ENCODE measurements at places on chromosomes 16 and 17. TPM values are rescaled to one million over a fixed set of nuclear protein-coding genes. Genes with fewer than 3 reads are reported as not detected.

Gene GRIN2A
- not detected for total RNA-seq

Gene KCNG4
- not detected for total RNA-seq

Gene KRTAP4-4
- total RNA-seq: not detected

Gene TSNAXIP1
- 0.51 TPM for total RNA-seq

Gene CMIP
- 76.9 TPM for total RNA-seq

Gene NAT9
- 55.3 TPM for total RNA-seq

Gene SLC16A6
- total RNA-seq: 3.1 TPM

Gene ABI3
- total RNA-seq: 28.5 TPM

GRCh38 chr16:23863511-23864422 lies 28.0 kb downstream of the PRKCB start:
- peak; percentile 30 for DNase-seq

GRCh38 chr17:7915179-7915610 lies 894 bp downstream of the RNF227 start:
- no peak for DNase-seq

DNA sequence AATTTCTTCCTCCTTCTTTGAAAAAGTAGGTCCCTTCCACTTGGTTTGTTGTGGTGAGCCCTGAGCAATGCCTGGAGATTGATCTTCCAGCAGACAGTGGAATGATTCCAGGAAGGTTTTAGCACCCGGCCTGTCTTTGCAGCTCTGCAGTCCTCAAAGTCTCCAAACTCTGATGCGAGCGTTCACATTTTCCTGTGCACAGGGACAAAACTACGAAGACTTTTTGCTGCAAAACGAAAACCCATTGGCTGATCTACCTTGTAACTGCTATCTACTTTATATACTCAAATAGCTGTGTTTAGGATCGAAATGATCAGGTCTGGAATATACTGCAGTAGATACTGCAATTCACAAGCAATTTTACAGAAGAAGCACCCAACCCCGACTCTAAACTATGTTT lies 21.7 kb downstream of the G6PC1 start:
- no peak for DNase-seq

GRCh38 chr16:27650073-27650701 lies 100.2 kb downstream of the KATNIP start:
- no peak for DNase-seq

DNA sequence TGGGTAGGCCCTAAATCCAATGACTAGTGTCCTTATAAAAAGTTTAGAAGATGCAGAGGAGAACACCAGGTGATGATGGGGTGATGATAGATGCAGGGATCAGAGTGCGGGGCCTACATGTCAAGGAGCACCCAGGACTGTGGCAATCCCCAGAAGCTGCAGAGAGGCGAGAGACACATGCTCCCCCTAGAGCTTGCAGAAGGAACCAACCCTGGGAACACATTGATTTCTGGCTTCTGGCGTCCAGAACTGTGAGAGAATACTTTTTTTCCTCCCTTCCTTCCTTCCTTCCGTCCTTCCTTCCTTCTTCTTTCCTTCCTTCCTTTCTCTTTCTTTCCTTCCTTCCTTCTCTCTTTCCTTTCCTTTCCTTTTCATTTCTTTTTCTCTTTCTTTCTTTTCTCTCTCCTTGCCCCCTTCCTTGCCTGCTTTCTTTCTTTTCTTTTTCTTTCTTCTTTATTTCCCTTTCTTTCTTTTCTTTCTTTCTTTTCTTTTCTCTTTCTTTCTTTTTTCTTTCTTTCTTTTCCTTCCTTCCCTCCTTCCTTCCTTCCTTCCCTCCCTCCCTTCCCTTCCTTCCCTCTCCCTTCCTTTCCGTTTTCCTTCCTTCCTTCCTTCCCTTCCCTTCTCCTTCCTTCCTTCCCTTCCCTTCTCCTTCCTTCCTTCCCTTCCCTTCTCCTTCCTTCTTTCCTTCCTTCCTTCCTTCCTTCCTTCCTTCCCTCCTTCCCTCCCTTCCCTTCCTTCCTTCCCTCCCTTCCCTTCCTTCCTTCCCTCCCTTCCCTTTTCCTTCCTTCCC lies 134.3 kb downstream of the HAPSTR1 start:
- DNase-seq: no peak

GRCh38 chr17:80220736-80221215 lies 549 bp downstream of the SLC26A11 start:
- DNase-seq: no peak

DNA sequence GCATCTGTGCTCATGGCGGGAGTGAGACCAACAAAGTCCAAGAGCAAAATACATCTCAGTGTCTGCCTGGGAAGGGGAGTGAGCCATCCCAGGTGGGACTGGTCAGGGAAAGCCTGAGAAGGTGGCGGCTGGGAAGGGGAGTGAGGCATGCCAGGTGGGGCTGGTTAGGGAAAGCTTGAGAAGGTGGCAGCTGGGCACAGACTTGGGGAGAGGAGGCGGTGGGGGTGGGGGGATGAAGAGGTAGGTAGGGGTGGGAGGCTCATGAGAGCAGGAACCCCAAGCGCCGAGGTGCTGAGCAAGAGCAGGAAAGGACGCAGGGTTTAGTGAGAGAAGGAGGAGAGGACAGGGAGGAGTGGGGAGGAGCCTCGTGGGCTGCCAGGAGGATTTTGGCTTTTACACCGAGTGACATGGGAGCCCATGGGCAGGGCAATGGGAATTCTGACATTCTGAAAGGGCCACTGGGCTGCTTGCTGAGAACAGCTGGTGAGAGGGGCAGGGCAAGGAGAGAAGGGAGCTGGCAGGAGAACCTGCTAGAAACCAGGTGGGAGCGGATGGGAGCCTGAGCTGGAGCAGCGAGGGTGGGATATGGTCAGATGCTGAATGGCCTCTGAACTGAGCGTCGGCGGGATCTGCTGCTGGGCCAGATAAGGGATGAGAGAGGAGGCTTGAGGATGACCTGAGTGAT lies 256.1 kb upstream of the RPL38 start:
- DNase-seq: no peak

GRCh38 chr16:31429796-31430195 lies 1.6 kb upstream of the COX6A2 start:
- DNase-seq: no peak

DNA sequence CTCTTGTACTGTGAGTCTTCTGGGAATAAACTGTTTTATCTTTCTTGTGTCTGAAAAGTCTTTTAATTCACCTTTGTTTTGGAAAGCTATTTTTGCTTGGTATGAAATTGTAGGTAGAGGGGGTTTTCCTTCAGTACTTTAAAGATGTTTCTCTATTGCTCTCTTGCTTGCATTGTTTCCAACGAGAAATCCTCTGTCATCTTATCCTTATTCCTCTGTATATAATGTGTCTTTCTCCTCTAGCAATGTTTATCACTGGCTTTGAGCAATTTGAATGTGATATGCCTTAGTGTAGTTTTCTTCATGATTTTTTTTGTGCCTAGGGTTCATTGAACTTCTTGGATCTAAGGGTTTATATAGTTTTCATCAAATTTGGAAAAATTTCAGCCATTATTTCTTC lies 96.3 kb downstream of the CDK5R1 start:
- no peak for DNase-seq

DNA sequence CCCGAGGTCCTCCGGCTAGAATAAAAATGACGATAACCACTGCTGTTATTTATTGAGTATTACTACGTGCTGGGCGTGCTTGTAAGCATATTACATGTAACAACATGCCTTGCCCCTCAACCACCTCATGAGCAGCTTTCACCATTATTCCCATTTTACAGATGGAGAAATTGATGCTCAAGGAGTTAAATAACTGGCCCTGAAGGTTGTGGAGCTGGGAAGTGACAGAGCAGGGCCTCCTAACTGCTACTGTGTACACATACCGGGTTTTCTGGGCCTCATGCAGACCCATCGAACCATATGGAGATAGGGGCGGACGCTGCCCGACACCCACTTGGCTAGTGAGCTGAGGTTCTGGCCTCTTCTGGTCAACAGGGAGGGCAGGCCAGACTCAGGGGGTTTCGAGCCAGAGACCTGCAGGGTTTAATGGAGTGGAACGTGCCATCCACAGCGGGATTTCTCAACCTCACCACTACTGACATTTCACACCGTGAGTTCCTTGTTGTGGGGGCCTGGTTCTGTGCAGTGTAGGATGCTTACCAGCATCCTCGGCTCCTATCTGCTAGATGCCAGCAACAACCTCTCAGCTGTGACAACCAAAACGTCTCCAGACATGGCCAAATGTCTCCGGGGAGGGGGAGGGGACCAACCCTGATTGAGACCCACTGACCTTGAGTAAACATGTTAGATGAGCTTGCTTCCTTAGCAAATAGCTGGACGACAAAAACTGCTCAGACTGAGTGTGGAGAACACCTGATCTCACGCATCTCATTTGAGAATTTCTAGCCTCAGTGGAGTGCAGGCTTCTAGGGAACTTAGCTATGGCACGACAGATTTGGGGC lies 432.0 kb downstream of the SLC39A11 start:
- no peak for DNase-seq

GRCh38 chr17:9566067-9566466 lies 9.6 kb downstream of the STX8 start:
- DNase-seq: no peak

DNA sequence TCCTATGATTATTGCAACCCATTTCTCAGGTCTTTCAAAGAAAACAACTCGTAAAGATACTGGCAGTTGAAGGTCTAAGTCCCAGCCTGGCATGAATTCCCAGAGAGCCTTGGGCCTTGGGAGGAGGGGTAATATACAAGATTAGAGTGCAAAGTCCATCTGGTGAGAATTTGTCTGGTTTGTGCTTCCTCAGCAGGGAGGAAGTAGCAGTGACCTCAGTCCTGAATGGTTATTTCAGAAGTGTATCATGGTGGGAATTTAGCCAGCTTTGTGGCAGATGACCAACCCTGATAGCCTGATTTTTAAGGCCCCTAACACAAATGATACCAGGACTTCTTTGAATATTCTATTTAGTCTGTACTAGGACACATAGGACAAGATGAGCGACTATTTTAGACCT lies 151.2 kb upstream of the TBX2 start:
- DNase-seq: no peak

DNA sequence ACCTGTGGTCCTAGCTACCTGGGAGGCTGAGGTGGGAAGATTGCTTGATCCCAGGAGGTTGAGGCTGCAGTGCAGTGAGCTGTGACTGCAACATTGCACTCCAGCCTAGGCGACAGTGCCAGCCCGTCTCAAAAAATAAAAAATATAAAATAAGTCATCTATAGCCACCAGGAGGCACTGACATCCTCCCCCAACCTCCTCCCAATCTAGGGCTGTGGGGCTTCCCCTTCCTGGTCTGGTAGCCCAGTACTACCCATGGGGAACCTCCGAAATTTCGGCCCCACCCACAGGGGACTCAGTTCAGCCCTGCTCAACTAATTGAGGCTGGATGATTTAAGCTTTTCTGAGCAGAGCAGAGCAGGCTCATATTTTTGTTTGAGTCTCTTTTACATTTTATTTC lies 3.2 kb downstream of the ZSCAN10 start:
- peak; percentile 60 for DNase-seq

DNA sequence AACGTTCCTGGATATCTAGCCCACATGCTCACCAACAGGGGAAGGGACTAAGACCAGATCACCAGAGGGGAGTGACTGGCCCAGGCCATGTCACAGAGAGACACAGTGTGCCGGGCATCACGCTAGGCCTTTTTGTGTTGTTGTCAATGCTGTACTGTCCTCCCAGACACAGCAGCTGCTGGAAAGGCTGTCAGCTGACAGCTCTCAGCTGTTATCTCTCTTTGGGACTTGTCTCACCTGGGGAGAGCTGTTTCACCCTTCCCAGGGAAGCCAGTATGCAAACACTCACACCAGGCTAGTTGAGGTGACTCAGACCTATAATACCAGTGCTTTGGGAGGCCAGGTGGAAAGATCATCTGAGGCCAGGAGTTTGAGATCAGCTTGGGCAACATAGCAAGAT lies 19.4 kb downstream of the UNC45B start:
- DNase-seq: no peak

- no peak for DNase-seq
These were observed 437.8 kb downstream of the SLC39A11 start for GRCh38 chr17:72654706-72655105.

DNA sequence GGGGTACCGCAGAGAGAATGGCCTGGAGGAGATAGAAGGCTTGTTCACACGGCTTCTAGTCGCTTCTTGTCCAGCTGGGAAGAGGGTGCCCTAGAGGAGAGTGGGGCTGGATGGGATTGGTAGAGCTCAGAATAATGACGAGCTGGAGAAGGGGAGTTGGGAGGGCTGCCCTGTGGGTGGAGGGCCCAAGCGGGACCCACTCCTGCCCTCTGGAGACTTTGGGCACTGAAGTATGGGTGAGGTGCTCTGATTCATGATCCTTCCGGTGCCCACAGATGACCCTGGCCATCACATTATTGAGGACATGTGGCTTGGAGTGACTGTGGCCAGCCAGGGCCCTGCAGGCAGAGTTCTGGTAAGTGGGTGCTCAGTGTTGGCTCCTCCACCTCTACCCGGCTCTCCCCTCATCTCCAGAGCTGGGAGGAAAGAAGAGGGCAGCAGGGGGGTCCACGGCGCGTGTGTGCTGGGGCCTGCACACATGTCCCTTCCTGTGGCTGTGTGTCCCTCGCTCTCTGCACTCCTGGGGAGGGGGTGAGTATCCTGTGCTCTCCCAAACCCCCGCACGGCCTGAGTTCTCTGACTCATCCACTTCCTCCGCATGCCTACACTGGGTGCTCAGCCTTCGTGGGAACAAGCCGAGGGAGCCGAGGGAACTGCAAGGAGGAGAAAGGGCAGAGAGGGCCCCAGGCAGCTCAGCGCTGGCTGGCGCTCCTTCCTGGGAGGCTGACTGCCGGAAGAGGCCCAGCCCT lies 8.5 kb downstream of the ITGA3 start:
- DNase-seq: no peak

DNA sequence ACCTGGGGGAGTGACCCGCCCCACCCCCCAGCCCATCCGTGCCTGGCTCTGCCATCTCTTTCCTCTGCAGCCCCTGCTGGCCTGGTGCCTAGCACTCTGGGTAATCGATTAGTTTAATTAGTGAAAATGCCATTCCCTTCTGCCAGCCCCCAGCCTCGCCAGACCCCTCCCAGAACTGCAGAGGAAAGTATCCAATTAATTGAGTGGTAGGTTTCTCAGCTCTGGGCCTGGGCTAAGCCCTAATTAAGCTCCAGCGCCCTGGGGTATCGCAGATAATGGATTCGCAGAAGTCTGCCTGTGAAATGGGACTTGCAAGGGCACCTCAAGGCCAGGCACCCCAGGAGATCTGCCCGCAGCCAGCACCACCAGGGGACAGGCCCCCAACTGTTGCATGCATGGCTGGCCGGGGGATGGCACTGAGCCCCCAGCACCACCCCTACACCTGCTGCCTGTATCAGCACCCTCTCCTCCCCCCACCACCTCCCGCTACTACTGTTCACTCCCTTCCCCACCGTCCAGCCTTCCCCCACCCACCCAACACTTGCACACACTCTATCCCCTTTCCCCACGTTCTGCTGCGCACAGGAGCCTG lies 19.7 kb upstream of the SPPL2C start:
- DNase-seq: no peak

DNA sequence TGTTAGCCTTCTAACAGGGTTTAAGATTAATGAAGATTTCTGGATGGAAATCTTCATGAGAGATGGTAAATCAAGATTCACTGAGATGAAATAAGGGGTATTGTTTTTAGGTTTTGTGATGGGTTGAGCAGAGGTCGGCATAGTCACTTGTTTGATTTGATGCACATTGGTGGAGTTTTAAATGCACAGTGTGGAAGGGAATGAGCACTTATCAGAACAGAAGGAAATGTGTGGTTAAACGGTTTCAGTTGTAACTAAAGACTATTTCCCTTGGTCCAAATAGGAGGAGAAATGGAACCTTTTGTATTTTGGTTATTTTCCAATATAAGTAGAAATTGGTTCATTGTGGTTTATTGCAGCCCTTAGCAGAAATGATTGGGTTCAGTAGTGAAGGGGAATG lies 34.1 kb downstream of the CBFB start:
- no peak for DNase-seq

- DNase-seq: no peak
These were observed 850 bp downstream of the GINS3 start for GRCh38 chr16:58393138-58393504.

GRCh38 chr17:12794919-12795532 lies 5.7 kb downstream of the ARHGAP44 start:
- no peak for DNase-seq

Measured in activated T-helper 2 cell treated with anti-CD3 and anti-CD28 coated beads, Interferon-gamma antibody, Interleukin-2, Interleukin-4, amounts not matched to agents 10 μg/mL and 5 μg/mL and 100 μg/mL, durations not matched to agents 14 hours and 24 hours and 36 hours (primary cell).